ENCODE measurements at places on chromosomes 6 and 20.

GRCh38 chr6:32703347-32703746 is 36.9 kb upstream of the HLA-DQB1 start:
- no peak for DNase-seq

GRCh38 chr6:3230900-3231246 is 3.4 kb upstream of the TUBB2B start:
- no peak for DNase-seq

GRCh38 chr6:4145083-4145482 is 9.7 kb upstream of the ECI2 start:
- DNase-seq: no peak

DNA sequence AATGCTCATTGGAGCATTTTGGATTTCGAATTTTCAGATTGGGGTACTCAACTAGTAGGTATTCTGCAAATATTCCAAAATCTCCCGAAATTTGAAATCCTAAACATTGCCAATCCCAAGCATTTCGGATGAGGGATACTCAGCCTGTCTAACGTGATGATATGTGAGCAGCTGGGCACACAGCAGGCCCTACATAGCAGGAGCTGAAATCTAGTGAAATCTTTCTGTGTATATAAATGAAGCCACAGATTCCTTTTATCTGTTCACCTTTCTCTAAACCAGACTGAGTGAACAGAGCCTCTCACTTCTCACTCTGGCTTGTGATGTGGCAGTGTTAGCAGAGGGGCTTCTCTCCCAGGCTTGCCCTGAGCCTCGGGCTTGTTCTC is 17.8 kb downstream of the STX16 start:
- no peak for DNase-seq

DNA sequence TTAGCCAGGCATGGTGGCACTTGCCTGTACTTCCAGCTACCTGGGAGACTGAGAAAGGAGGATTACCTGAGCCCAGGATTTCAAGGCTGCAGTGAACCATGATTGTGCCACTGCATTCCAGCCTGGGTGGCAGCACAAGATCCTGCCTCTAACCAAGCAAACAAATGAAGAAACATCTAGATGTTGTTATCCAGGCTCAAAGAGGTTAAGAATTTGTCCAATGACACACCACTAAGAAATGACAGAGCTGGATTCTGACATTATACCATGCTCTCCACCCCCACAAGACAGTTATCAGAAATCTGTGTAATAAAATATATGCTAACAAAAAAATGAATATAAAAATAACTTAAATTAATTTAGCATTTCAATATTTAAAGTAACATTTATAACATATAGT is 925.5 kb upstream of the SLC35B3 start:
- no peak for DNase-seq

GRCh38 chr6:16961577-16961976 is 140.3 kb upstream of the STMND1 start:
- no peak for DNase-seq

- no peak for DNase-seq
These were observed 133.3 kb upstream of the MAN1A1 start for GRCh38 chr6:119482850-119483285.

DNA sequence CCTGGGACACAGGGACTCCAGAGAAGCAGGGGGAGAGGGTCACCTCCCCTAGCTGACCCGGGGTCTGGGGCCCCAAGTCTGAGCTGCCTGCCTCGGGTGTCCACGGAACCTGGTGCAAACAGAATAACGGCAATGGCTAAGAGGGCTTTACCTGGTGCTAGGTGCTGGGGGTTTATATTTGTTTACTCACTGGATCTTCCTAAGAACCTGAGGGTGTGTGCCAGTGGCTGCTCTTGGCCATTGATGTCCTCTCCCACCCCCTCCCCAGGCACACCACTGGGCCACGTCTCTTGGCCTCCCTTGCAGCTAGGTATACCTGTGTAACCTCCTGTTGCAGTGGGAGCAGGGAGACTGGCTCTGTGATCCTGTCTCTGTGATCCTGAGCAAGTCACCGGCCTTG is 157.9 kb upstream of the MLN start:
- DNase-seq: no peak

GRCh38 chr6:164045082-164045481 is 630.6 kb downstream of the QKI start:
- DNase-seq: no peak

DNA sequence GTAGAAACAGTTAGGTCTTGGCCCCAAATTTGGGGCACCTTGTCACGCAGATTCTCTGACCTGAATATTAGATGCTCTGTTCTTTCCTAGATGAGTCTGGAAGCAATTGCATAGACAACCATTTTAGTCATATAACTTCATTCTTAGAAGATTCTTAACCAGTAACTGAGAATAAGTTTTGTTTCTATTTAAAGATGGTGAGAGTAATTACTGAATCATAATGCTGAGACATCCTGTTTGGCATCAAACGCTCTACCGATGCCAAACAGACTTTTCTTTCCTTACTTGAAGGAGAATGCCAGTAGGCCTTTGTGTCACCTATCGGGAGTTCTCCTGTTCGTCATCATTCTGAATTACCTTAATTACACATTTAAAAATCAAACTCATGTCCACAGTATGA is 131.6 kb upstream of the ID4 start:
- no peak for DNase-seq

DNA sequence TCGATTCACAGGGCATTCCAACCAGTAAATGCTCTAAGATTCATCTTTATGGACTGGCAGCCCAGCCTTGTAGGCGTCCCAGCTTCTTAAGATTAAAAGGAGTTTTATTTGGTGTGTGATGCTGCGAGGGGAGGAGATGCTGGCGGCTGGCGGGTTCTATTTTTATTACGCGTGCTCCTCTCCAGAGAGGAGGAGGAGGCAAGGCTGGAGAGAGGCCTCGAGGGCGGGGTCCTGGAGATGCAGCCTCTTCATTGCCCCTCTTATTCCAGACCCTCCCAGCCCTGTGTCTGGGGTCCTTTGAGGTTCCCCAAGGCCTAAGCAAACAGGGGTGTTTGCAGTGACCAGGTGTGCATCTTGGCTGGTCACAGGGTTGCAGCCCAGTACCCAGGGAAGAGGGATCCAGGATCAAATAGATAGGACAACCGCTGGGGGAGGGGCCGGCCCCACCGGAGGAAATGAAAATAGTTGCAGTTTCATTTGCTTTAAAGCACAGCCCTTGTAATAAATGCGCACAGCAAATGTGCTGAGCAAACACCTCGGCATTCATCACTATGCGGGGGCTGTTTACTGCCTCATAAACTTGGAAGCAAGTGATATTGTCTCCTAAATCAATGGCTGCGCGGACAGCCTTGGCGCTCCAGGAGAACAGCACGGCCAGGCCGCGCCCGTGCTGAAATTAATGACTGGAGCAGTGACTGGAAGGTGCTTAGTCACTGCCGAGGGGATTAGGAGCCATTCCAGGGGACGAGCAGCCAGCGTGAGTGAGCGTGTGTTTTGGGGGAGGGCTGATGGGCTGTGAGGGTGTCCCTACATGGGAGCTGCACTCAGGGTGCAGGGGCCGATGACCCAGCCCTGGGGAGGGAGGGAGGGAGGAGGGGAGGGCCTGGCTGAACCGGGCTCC is 83.0 kb downstream of the TMEM242 start:
- no peak for DNase-seq

- no peak for DNase-seq
These were observed 384.2 kb downstream of the PRKN start for GRCh38 chr6:162343198-162343935.

GRCh38 chr6:69337311-69337710 is 459.5 kb downstream of the LMBRD1 start:
- DNase-seq: no peak

GRCh38 chr6:154792761-154793160 is 59.5 kb downstream of the SCAF8 start:
- DNase-seq: no peak

DNA sequence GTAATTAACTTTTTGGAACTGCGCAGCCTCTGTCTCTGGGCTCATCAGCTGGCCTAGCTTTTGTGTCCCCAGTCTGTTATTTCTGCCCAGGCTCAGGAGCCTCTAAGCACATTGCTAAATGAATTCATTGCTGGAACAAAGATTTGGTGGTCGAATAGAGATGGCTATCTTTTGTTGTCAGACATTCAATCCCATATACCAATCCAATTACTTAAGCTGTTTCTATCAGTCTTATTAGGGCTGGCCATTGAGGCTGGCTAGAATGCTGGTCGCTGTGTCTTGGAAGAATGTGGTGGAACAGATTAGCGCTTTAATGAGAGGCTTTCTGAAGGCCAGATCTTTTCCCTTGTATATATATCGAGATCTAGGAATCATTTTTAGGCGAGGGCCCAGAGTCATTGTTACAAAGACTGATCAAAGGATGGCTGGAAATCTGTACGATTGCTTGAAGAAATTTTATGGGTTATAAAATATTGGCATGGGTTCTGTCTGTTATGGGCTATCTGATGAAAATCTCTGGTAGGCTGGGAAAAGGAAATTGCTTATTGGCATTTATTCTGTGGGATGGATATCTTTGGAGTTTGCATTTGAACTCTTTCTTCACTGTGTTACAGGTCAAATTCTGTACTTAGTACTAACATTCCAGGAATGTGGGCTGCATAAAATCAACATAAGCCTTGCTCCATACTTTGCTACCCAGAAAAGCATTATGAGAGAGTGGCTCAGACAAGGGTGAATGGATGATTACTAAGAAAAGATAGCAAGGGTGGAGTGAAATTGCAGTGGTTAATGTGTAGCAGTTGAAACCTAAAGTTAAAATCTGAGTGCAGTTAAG is 34.8 kb upstream of the JAG1 start:
- DNase-seq: no peak

- DNase-seq: no peak
These were observed 814.4 kb downstream of the TENT5A start for GRCh38 chr6:80938131-80938530.

GRCh38 chr20:5767493-5768098 is 17.4 kb downstream of the SHLD1 start:
- no peak for DNase-seq

DNA sequence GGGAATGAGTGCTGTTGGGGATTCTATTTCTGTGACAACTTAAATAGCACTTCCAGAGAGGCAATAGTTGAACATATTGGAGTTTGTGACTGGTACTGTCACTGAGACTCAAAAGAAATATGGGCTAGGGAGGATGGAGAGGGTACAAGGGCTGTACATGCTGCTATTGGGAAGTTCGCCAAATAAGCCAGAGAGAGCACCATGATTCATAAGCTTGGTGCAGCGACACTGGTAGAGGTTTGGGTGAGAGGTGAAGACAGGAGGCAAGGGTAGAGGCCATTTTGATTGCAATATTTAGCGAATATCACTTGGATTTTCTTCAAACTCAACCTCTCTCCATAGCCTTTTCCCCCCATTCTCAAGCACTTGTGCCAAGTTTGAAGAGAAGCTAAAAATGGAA is 214.3 kb downstream of the OGFRL1 start:
- DNase-seq: no peak

DNA sequence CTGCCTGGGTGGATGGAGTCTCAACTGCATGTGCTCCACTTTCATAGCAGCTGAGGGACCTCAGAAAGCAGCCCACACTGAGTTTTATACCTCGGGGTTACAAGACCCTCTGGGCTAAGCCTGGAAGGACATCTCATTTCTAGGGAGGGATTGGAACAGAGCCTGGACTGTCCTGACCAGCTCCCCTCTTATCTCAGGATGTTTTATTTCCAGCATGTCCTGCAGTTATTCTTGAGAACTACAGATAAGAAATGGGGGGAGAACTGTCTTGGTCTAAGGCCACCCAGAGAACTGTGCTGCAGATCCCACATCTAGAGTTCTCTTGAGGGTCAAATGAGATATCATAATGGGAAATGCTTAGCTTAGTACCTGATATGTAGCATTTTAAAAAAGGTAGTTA is 97.3 kb upstream of the CHD6 start:
- no peak for DNase-seq

GRCh38 chr20:53857723-53858236 is 212.6 kb downstream of the BCAS1 start:
- DNase-seq: no peak

DNA sequence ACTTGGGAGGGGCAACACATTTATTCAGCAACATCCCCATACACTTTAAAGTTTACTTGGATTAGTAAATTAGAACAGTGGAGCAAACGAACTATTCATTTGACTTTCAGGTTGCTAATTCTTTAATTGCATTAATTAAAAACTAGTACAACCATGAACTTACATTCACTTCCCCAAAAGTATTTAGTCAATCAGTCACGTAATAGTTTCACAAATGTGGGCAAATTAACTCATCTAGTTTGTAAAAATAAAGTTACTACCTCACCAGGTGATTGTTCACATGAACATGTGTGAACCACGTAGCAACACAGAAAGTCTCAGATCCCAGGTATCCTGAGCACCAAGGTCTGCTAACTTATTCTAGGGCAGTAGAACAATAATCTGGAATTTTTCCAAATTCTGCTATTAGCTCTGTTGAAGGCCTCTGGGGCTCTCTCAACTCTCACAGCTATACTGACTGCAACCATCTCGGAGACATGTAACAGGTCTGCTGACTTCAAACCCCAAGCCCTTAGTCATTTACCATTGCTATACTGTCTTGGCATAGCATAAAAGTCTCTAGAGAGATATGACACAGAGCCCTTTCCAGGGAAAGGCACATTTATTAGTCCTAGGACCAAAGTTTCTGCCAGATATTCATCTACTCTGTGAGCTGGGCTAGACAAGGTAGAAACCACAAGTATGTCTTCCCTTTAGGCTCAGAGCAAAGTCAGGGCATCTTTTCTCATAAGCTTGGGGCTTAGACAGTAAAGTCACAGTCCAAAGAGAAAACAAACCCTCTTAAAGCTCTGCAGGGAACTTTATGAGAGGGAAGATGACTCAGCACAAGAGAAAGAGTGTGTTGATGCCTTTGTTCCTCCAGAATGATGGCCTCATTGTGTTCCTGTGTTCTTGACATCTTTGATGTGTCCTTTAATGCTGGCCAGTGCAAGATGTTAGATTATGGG is 50.9 kb upstream of the CCDC28A start:
- no peak for DNase-seq

- no peak for DNase-seq
These were observed 207.4 kb downstream of the SOX4 start for GRCh38 chr6:21800948-21801438.

DNA sequence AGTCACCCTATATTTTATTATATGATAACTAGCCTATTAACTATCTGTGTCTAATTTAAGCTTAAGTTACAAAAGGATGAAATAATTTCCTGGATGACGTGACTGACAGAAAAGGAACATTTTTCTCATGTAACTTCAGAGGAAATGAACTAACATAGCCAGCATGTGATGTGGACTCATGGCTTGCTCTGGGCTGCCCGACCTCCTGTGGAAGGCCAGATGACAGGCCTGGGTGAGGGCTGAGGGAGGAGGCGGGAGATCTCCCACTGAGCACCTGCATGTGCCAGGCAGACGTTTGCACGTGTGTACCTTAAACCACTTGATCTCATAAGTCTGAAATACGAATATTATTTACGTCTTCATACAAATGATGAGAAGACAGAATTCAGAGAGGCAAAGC is 321.1 kb downstream of the SYNE1 start:
- no peak for DNase-seq
